ENCODE measurements at places on chromosomes 11 and 22.

DNA sequence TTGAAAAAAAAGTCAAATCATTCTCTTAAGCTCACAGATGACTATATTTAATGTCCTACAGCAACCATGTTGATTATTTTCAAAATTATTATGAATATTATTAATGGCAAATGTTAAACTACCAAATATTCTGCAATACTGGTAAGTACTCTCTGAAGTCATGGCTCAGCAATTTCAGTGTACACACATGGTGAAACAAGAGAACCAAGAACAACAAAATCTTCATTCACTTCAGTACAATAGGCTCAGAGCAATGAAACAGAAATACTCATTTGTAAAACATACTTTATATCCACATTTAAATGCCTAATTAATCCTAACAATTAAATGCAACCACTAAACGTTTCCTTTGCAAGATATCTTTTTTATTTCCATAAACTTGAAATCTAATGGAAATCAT is 347.2 kb downstream of the TTC28 start:
- no peak for DNase-seq

DNA sequence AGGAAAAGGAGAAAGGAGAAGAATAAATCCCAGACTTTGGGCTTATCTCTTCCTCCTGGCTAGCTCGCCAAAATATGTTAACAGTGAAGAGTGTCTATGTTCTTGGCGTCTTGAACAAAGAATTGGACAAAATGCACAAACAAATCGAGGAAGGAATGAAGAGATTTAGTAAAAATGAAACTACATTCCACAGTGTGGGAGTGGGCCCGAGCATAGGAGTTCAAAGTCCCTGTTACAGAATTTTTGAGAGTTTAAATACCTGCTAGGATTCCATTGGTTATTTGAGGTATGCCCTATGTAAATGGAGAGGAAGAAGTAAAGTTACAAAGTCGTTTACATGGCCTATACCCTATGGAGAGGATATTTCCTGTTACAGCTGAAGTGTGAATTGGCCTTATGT is 525.1 kb upstream of the CNTN5 start:
- DNase-seq, result no peak

GRCh38 chr11:44467413-44467812 is 98.0 kb upstream of the CD82 start:
- DNase-seq, result no peak

GRCh38 chr11:108734283-108734682 is 69.4 kb downstream of the DDX10 start:
- DNase-seq, result no peak

DNA sequence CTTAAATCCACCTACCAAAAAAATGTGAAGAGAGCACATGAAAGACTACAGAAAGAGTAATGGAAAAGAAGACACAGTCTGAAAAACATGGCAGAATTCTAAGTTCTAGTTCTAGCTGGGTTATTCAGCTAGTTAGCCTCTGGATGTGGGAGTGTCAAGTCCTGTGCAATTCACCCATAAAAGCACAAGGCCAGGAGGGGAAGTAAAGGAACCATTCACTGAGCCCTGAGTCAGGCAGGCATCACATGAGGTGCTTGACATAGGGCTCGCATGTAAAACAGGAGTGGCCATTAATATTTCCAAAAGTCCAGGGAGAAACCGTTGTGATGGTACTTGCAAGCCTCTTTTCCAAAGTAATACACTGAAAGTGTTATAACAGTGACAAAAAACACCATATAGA is 103.7 kb downstream of the GAB2 start:
- DNase-seq, result no peak

GRCh38 chr22:31206896-31207687 is 5.0 kb upstream of the LIMK2 start:
- DNase-seq, result peak; percentile 61

DNA sequence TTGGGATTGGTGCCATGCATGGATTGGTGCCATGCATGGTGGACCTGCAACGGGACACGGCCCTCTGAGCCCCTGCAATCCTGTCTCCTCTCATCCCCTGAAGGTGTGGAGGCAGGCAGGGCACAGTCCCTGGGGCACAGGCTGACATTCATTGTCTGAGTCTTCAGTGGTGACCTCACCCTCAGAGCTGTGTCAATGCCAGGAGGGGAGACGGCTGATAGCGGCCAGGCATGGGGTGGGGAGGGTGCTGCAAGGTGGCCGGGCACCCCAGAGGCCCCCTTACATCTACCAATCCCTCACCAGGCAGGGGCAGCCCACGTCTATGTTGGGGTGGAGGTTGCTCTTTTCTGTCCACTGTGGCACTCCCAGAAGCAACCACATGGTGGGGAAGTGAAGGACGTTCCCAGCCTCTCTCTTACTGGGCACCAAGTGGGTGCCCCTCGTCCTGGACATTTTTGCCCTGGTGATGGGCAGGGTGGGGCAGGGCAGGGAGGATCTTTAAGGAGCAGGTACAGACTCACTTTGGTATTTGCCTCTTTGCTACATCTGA is 47.6 kb downstream of the NECTIN1 start:
- no peak for DNase-seq

- DNase-seq, result no peak
Measured at GRCh38 chr22:38085501-38085900, 1.5 kb upstream of the SLC16A8 start.

- DNase-seq, result no peak
Measured at GRCh38 chr11:118078911-118079411, 2.1 kb downstream of the TMPRSS4 start.

- no peak for DNase-seq
Measured at GRCh38 chr11:85721191-85721590, 35.2 kb upstream of the CCDC89 start.

Measured in activated CD4-positive, alpha-beta T cell treated with anti-CD3 and anti-CD28 coated beads for 36 hours (primary cell).